CD4-positive, alpha-beta T cell treated with Interleukin-17A for 4 hours (primary cell): ENCODE measurements at places on chromosomes 2 and 18.

DNA sequence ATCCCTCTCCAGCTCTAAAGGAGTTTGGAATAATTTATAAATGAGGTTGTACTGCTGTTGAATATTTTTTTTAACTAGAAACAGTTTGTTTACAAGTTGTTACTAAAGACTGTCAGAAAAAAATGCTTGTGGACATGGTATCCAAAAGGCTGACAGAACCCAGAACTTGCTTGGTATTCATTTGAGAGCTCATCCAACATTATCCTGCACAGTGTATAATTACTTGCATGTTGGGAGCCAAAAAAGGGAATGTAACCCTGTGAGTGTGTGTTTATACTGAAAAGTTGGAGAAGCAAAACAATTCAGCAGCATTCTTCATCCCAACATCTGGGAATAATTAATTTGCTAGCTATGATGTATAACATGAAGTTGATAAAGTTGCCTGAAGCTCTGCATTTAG lies 42.1 kb upstream of the EHBP1 start:
- DNase-seq: no peak

- DNase-seq: no peak
Measured at GRCh38 chr2:186827862-186828492, 21.0 kb downstream of the ZSWIM2 start.

GRCh38 chr2:236862526-236862925 lies 223.2 kb upstream of the COPS8 start:
- DNase-seq: no peak

DNA sequence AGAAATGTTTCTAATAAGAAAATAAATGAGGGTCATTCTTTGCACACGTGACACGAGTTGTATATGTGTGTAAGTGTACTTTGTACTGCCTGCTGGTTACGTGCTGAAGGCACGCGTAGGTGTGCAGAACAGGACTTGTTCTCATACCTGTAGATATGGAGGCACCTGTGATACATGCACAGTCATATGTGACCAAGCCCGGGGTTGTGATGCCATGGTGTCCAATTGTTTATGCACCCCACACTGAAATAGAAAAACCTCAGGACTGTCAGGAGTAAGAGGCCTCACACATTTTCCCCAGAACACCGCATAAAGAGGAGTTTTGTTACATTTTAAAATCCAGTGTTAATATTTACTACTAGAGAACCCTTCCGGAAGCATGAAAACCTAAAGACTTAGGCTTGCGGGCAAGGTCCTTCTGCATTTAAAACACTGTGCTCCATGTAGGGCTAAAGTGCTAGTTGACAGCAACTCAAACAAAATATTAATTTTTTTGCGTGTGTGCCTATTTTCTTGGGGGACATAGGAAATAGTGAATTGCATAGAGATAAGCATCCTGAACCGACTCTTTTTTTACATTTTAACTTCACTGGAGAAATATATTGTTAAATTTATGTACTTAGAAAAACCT lies 9.3 kb downstream of the TSHZ1 start:
- DNase-seq: no peak

DNA sequence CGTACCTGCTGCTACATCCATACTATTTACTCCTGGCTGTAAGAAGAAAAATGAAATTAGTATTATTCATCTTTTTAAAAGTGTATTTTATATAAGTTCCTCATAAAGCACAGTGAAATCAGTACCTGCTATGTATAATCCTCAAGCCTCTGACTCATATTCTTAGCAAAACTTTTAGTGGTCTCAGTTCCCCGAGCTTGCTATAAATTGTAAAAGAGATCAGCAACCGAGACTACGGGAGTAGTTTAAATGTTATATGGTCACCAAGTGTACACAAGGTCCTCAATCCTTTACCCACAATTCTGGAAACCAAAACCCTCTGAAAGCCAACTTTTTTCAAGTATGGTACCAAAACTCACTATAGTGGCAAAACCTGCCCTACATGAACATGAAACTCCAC lies 24.2 kb downstream of the PRPF40A start:
- DNase-seq: no peak

DNA sequence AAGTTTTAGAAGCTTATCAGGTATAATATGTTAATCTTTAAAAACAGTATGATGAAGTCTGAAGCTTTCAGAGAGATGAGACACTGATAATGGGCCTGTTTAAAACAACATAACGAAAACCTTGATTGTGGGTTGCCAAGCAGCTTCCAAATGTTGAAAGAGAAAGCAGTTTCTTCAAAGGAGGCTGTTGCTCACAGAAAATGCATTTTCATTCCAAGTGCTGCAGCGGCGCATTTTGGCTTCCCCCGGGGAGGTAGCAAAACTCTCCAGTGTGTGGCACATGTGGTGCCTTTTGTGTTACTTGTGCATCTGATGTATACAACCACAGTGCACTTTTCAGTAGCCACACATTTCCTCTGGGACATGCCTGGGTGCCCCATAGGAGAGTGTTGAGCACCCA lies 66.1 kb downstream of the TMEFF2 start:
- DNase-seq: no peak

GRCh38 chr2:144434425-144435222 lies 85.3 kb downstream of the ZEB2 start:
- no peak for DNase-seq
